ENCODE measurements at places on chromosomes 7 and 10.

GRCh38 chr7:157006829-157007469 is 3.5 kb downstream of the MNX1 start:
- no peak for DNase-seq

GRCh38 chr10:29409241-29410054 is 120.6 kb downstream of the LYZL1 start:
- DNase-seq = peak; percentile 71

DNA sequence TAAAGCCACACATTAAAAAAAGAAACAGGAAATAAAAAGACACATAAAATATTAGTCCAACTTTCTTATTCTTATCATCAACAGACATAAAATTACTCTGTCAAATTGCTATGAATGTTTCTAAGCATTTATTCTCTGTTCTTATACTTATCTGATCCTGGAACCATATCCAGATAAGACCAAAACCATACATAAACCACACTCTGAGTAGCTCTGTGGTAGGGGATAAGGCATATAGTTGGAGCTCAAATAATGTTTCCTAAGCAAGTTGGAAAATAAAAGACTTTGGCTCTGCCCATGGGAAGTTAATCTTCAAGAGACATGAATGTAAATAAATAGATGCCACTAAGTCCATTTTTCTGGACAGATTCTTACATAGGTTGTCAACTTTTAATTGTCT is 103.1 kb upstream of the PLXDC2 start:
- no peak for DNase-seq

GRCh38 chr7:51025668-51026067 is 243.0 kb upstream of the GRB10 start:
- DNase-seq = no peak

DNA sequence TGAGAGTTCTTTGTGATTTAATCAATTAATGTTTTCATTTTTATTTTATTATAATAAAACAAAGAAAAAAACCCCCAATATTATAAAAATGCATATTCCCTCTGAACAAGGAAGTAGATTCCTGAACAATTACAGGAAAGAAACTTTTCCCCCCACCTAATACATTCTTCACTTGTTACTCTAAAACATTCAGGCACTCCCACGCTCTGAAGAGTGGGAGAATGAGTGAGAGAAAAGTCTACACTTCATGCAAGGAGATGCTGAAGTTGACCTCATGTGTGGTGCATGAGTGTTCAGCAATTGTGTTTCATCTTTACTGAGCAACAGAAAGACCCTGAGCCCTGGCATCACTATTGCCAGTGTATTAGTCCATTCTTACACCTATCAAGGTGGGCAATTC is 244.2 kb upstream of the IGFBP3 start:
- no peak for DNase-seq

DNA sequence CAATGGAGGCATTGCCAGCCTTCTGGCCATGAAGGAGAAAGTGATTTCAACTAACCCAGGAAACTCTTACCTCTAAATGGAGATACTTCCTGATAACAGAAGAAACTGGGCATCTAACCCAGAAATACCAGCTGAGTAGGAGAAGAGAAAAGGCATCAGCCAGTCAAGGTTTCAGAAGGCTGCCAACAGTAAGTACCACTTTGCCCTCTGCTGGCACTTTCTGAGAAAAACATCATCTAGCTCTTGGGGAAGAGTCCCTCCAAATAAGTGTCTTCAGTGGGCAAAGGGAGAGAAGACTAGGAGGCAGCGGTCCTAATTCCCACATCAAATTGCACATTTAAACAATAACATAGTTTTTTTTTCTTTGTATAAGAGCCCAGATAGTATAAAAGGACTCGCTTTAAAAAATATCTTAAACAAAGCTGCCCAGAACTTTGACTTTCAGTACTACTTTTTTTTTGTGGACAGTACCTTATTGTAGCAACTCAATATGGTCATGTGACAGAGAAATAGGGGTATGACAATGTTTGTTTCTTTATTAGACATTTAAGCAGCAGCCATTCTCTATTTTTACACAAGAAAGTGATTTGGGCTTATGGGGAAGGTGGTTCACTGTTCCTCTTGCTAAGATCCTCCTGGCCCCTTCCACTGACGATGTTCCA is 157.3 kb downstream of the CTTNBP2 start:
- peak; percentile 54 for DNase-seq

- DNase-seq = no peak
Observed at GRCh38 chr10:11131112-11131639, 113.5 kb downstream of the CELF2 start.

GRCh38 chr10:86664341-86665217 is 3.7 kb upstream of the LDB3 start:
- no peak for DNase-seq

DNA sequence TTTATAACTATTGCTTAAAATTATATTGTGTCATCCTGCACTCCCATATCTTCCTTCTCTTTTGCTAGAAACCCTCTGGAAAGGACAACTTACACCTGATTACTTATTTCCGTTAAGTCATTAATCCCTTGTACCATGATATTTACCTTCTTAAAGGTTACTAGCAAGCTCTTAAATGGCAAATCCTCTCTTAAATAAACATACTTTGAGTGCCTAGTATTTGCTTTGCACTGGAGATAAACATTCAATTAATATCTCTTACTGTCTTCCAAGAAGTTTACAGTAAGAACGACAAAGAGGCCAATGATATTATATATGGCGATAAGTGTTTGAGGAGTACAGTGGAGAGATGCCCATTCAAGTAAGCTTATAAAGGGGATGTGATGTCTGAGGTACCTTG is 278.3 kb downstream of the HGF start:
- DNase-seq = no peak

GRCh38 chr10:82981137-82981723 is 1106.2 kb downstream of the NRG3 start:
- DNase-seq = no peak

GRCh38 chr7:23593706-23594105 is 3.5 kb upstream of the CCDC126 start:
- DNase-seq = peak; percentile 83

GRCh38 chr10:73456187-73456890 is 23.0 kb upstream of the MSS51 start:
- no peak for DNase-seq

- no peak for DNase-seq
Observed at GRCh38 chr7:134907639-134908038, 78.7 kb upstream of the AGBL3 start.

DNA sequence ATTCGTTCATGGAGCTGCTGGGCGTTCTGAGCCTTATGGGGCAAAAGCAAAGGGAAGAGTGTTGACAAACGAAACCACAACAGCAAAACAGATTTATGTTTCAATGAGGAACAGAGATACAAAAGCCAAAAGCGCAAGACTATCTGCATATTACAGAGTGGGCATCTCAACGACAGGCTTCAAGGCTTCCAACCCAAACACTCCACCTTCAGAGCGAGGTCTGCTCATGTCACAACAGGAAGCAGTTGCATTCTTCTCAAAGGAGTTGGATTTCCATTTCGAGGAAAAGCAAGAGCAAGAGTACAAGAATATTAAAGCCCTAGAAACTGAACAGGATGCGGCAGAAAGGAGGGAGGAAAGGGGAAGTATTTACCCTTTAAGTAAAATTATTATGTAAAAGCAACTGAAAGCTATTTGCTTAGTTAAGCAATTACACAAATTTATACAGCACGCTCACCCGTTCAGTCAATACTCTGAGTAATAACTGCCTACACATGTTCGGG is 189.3 kb downstream of the ELMO1 start:
- DNase-seq = no peak

GRCh38 chr10:111998728-111999127 is 184.8 kb downstream of the GPAM start:
- no peak for DNase-seq

DNA sequence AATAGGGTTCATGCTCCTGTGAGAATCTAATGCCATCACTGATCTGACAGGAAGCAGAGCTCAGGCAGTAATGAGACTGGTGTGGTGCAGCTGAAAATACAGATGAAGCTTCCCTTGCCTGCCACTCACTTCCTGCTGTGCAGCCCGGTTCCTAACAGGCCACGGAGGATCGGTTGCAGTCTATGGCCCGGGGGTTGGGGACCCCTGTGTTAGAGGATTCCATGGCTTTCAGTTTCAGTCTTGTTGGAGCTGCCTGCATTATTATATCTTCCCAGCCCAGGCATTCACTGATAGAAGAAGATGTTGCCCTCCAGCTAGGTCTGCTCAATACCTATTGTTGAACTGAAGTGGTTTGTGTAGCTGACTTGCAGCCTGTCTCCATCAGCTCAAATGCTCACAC is 1298.8 kb downstream of the TYW1 start:
- no peak for DNase-seq

DNA sequence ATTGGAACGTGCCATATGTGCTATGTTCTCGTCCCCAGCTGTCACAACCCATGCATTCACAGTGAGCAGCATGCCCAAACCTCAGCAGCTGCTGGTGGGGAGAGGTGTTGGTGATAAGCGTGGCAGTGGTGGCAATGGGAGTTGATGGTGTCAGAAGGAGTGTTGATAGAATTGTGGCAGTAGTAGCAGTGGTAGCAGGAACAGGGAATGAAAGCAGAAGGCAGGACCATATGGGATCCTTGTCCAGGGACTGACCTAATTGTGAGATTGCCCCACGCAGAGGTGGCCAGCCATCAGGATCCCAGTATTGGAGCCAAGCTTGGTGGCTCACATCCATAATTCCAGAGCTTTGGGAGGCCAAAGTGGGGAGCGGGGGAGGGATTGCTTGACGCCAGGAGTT is 276.3 kb downstream of the GALNT17 start:
- DNase-seq = no peak

GRCh38 chr7:116512520-116513188 is 12.2 kb upstream of the CAV1 start:
- no peak for DNase-seq

GRCh38 chr10:120553911-120554310 is 96.9 kb downstream of the PLPP4 start:
- no peak for DNase-seq

DNA sequence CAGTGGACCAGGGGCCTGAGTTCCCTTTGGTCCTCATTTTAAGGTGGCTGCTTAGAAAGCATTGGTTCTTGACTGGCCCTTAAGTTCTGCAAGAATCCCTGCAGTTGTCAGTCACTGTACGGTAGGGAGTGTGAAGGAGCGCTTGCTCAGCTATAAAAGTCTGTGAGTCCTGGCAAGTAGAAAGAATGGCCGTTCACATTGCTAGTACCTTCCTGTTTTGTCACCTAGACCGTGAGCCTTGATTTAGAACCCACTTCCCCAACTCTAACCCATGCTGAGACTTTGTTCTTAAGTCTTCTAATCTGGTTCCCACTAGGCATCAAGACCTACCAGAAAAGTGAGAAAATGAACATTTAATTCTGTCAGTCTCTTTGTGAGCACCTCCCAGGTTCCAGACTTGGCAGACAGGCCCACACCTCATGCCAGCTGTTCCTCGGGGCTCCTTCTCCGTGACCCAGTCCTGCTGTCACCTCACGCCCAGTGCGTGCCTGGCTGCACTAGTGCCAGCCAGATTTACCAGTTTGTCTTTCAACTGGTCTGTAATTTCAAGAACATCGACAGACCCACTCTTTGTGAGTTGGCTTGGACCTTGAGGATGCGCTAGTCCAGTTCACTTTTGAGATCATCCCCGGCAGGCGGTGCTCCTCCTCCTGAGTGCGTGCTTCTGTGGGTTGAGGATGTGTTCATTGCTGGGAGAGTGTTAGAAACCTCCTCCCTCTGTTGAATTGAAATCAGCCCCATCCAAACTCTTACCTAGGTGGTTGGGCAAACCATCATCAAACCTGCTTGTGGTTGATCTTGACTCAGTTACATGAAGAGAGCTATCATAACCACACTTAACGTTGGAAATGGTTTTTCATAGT is 78.5 kb downstream of the SHH start:
- peak; percentile 54 for DNase-seq

- no peak for DNase-seq
Observed at GRCh38 chr7:71300086-71300485, 168.1 kb downstream of the GALNT17 start.

- DNase-seq = no peak
Observed at GRCh38 chr10:31170636-31171035, 139.0 kb upstream of the ZNF438 start.

GRCh38 chr7:105577251-105577650 is 4.0 kb downstream of the EFCAB10 start:
- no peak for DNase-seq

- no peak for DNase-seq
Observed at GRCh38 chr10:1070919-1071318, 14.7 kb downstream of the WDR37 start.

GRCh38 chr10:47060356-47060755 is 149.1 kb downstream of the PTPN20 start:
- no peak for DNase-seq

- DNase-seq = peak; percentile 50
Observed at GRCh38 chr7:22725585-22725984, 1.4 kb upstream of the IL6 start.

- DNase-seq = no peak
Observed at GRCh38 chr7:98354511-98355249, 46.2 kb downstream of the BAIAP2L1 start.

GRCh38 chr10:95833042-95833610 is 74.6 kb upstream of the CC2D2B start:
- no peak for DNase-seq

GRCh38 chr10:85919491-85920021 is 447.0 kb downstream of the GRID1 start:
- no peak for DNase-seq

DNA sequence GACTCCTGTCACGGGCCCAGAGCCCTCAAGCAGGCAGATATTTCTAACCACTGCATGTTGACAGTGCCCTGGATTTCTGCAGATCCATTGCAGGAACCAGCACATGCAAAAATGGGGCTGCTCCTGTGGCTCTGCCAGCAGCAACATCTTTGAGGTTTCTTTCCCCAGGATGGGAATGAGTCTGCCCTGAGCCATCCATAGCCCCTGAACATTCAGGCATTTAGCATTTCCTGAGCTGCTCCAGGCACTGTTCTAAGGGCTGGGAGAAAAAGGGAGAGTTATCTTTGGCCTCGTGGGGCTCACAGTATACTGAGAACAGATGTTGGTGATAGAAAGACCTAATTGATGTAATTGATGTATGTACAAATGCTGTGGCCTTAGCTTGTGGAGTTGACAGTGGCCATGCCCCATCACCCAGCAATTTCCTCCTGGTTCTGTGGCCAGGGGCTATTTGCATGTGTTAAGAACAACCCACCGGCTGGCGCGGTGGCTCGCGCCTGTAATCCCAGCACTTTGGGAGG is 66.0 kb upstream of the LRRC4 start:
- DNase-seq = no peak

DNA sequence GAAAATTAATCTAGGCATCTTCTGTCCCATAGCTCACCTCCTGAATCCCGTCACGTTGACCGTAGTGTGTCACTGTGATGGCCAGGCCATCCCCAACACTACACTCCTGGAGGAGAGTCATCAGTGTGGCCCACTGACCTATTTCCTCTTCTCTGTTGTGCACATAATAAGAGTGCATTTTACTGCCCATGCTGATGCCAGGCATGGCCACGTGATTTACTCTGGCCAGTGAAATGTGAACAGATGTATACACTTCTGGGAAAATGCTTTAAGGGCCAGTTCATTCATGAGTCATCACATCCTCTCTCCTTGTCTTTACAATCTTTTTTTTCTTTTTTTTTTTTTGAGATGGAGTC is 101.9 kb upstream of the PIP4K2A start:
- peak; percentile 40 for DNase-seq

Data from activated CD4-positive, alpha-beta T cell treated with anti-CD3 and anti-CD28 coated beads, Interleukin-10, Interleukin-2, amounts not matched to agents 100 ng/mL and 50 ng/mL, durations not matched to agents 16 hours and 8 hours (primary cell).